HEK293T (cell line): ENCODE measurements at places on chromosomes 3 and 15.

DNA sequence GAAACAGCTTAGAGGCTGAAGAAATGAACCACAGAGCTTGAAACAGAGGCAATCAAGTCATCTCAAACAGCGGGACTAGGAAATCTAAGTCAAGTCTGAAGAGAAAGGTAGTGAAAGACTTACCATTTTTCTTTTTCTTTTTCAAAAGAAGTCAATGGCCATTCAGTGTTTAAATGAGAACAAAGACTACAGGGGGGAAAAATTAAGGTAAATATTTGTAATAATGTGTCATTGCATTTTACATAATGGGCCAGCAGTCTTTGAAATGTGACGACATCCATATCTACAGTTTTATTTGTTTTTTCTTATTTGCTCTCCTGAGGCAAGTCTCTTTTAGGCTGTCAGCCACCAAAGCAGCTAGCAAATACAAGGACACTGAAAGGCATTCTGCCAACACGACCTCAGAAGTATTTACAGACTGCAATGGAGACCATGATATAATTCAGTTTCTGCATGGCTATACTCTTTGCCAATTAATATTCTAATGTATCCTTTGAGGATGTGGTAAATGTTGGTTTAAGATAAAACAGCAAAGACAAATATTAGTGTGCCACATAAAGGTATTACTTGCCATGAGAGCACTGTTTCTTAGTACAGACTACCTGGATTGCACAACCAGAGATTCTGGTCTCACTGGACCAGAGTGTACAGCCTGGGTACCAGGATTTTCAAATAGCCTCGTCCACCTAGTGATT is 307.0 kb upstream of the THBS1 start:
- DNase-seq = no peak

GRCh38 chr3:144585953-144586352 is 614.3 kb downstream of the DIPK2A start:
- no peak for DNase-seq

GRCh38 chr3:67388738-67389137 is 265.7 kb downstream of the SUCLG2 start:
- no peak for DNase-seq

GRCh38 chr3:181017690-181018089 is 28.2 kb upstream of the DNAJC19 start:
- DNase-seq = no peak

- DNase-seq = no peak
Measured at GRCh38 chr3:187481426-187481825, 113.2 kb downstream of the RTP4 start.

DNA sequence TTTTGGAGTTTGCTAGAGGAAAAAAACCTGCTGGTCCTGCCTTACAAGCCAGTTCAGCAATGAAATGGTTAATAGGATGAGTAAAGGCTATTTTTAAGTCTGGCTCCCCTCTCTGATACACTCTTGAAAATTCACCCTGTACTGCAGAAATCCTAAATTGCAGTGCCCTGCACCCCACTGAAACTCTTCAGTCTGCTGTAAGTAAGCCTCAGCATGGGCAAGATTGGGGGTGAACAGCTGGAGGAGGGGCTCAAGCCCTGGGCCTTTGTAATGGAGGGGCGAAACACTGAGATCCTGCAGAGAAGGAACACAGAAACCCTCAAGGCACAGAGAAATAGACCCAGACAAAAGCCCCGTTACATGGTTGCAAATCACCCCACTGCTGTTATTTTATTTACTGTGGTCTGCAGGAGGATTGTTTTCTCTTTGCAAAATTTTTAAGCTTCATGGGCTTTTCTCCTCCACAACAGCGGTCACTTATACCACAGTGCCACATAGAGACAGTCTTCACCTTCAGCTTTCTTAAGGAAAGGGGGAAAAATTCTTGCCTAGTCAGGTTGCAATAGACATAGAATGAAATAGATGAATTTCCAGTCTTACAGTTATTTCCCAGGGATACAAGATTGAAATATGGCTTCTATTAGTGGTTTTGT is 45.0 kb downstream of the SOX2 start:
- DNase-seq = no peak

DNA sequence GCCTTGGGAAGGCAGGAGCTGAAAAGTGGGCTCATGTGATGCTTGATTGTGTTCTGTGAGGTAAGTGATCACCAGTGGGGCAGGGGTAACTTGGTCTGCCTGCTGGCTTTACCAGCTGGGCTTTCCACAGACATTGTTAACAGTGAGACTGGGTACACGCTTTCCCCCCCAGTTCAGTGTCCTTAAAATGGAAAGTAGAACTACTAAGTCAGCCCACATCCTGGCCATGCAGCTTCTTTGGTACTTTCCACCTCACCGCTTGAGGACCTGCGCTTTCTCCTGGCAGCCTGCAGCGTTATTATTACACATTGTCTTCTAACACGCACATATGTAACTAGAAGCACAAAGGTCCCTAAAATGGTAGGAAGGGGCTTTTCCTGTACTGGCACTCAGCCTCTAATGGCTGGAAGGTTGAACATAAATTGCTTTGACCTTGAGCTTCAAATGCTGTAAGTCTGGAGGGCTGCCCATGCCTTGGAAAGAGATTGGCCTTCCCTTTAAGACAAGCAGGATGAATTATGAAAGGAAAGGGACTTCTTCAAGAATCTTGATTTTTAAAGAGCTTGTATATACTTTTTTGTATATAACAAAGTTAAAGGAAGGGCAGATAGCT is 216.1 kb upstream of the ROPN1 start:
- no peak for DNase-seq

DNA sequence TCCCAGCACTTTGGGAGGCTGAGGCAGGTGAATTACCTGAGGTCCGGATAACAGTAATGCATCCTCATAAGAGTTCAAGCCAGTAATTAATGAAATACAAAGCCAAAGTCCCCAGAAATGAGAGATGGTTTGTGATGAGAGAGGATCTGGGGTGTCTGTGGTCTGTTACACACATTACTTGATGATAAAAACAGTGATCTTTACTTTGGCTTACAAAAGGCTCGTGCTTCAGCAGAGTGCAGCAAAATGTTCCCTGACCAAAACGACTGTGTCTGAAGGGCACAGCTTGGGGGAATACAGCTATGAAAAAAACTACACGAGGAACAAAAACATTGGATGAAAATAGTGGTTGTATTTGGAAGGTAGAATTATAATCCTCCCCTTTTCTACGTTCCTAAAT is 40.9 kb downstream of the CRTC3 start:
- DNase-seq = no peak

DNA sequence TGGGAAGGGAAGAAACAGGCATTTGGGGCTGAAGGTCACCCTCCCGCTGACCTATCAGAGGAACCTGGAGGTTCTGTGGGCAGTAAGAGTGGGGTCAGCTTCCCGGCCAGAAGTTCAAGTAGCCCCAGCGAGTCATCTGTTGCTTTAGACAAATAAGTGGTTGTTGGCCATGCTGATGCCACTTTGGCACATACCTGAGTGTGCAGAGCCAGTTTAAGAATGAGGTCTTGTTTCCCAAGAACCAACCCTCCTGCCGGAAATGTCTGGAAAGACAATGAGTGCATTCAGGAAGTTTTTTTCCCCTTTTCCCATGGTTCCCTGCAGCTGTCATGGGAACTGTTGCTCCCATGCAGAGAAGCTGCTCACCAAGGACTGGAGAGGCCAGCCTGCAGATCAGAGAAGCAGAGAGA is 166.7 kb downstream of the ZNF621 start:
- DNase-seq = no peak
